ENCODE measurements at places on chromosomes 7 and 10.

DNA sequence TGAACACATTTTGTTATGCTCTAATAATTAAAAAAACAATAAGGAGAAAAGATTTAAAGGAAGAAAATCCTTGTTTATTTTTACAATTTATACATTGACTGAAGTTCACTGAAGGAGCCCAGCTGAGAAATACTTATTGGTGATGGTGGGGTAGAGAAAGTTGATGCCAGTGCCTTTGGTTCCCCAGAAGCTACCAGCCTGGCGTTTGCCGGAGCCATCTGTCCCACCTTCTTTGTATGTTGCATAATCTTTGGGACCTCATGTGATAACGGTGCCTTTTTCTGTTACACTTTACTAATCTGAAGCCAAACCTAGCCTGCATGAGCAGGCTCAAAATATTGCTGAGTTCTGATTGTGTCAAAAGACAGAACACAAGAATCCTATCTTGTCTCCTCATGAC lies 22.7 kb downstream of the ZNF365 start:
- DNase-seq, result no peak

- no peak for DNase-seq
Measured at GRCh38 chr7:46513447-46513848, 592.4 kb upstream of the IGFBP3 start.

GRCh38 chr7:155420116-155420515 lies 37.8 kb upstream of the EN2 start:
- no peak for DNase-seq

DNA sequence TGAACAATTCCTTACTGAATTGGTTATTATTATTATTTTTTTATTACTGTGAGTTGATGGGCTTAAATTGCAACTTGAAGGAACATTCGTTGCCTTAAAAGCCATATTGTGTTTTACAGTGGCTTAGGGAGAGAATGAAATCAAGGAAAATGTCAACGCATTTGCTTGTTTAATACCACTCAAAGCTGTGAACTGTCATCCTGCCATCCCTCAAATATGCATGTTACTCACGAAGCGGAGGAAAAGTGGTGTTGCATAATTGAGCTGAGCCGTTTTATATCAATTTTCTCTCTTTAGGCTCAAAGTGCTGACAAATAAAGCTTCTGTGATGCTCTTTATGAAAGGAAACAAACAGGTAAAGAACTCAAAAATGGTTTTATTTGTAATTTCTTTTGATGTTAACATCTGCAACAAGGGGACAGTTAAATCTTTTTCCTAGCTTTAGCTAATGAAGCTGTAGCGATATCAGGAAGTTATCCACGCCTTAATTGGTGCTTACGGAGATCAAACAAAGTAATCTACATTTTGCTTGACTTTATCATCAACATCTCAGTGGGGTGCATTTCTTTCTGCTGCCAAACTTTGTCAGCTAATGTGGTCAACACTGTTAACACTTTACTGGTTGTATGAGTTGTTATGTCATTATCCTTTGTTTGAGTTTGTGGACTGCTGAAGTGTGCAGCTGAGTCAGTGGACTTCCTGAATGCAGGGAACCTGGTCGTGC lies 33.1 kb downstream of the GLRX3 start:
- DNase-seq, result no peak

DNA sequence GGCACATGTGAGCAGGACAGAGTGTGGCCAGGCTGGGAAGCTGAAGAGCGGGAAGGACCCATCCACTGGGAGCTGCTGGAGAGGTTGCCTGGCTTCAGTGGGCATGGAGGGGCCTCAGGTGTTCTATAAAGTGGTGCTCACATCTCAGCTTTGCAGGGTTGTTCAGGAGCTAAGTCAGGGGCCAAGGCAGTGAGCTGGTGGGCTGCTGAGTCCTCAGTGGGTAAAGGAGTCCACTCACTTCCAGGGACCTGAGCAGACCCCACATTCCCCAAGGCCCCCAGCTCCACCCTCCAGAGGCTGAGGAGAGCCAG lies 28.8 kb upstream of the C10orf53 start:
- DNase-seq, result no peak

- DNase-seq, result no peak
Measured at GRCh38 chr10:97003151-97003803, 171.2 kb downstream of the LCOR start.

- no peak for DNase-seq
Measured at GRCh38 chr10:3961082-3961481, 176.1 kb upstream of the KLF6 start.

DNA sequence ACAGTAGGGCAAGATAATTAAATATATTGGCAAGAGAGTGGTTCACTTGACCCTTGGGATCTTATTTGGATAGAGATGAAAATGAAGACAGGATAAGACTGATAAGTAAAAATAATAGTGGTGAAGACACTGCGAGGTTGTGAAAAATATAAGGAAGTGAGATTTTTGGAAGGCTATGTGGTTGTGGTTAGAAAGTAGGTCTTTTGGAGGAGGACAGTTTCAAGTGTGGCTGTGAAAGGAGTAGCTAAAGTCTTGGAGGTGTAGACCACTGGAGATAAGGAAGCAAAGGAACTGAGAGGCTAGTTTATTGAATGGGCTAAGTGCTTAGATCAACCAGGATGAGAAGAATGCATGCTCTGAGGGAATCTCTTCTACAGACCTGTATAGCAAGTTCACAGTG lies 11.2 kb downstream of the MIOS start:
- no peak for DNase-seq

DNA sequence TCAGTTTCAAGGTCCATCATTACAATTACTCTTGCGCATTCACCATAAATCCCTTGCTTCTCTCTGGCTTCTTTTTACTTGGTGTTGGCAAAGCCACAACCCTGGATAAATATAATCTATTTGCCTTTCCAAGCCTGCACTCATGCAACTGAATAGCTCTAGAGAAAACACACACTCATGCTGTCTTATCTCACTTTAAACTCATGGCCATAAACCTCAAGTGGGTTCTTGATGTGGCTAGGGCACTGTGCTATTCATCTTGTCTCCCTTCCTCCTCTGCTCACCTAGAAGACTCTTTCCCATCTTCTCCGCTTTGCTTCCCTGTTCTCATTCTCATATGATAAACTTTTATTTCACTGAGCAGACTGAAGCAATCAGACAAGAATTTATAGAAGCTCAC lies 165.4 kb upstream of the MTPN start:
- DNase-seq, result no peak

GRCh38 chr7:131538071-131538812 lies 18.2 kb downstream of the PODXL start:
- no peak for DNase-seq

DNA sequence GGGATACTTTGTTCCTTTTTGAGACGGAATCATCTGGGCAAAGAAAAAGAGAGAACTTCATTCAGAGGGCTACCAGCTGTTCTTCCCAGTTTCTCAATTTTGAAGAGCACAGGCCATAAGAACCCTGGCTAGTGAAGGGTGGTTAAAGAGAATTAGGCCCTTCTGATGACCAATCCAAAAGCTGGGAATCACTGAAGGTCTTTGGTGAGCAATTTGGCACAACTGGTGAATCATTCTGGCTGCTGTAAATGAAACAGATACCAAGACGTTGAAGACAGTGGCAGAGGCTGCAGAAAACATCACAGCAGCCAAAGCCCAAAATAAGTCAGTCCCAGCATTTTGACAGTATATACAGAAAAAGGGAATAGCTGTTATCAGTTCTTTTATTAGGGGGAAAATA lies 5.1 kb downstream of the RAPGEF5 start:
- DNase-seq, result no peak

GRCh38 chr10:75632805-75633462 lies 201.5 kb downstream of the LRMDA start:
- DNase-seq, result no peak

- no peak for DNase-seq
Measured at GRCh38 chr10:103651783-103652476, 158.4 kb downstream of the NEURL1 start.

DNA sequence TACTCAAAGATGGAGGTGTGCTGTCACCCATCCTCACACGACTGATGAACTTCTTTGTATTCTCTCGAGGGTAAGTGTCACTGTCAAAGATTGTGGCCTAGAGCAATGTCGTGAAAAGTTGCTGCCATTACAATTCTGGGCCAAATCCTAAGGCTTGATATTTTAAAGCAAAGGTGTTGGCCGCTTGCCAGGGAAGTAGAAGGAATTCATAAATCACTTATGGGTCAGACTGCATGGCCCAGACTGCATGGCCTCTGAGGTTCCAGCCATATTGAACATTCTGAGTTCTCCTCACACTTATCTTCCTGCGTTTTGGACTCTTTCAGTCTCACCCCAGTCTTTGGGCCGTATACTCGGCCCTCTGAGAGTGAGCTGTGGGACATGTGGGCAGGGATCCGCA lies 8.6 kb downstream of the MEST start:
- DNase-seq, result no peak

GRCh38 chr10:8071006-8071405 lies 16.5 kb downstream of the GATA3 start:
- DNase-seq, result no peak

DNA sequence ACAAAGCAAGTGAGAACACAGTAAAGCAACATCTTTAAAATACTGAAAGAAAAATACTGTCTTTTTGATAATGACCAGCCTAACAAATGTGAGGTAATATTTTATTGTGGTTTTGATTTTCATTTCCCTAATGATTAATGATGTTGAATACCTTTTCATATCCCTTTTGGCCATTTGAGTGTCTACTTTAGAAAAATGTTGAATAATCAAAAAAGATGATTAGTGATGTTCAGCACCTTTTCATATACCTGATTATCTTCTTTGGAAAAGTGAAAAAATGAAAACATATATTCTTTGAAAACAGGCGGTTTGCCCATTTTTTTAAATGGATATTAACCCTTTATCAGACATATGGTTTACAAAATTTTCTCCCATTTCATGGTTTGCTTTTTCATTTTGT lies 32.2 kb upstream of the EPHB6 start:
- no peak for DNase-seq

GRCh38 chr7:146479040-146479439 lies 362.4 kb downstream of the CNTNAP2 start:
- no peak for DNase-seq

GRCh38 chr10:101227429-101228152 lies 1.7 kb downstream of the LBX1 start:
- no peak for DNase-seq

DNA sequence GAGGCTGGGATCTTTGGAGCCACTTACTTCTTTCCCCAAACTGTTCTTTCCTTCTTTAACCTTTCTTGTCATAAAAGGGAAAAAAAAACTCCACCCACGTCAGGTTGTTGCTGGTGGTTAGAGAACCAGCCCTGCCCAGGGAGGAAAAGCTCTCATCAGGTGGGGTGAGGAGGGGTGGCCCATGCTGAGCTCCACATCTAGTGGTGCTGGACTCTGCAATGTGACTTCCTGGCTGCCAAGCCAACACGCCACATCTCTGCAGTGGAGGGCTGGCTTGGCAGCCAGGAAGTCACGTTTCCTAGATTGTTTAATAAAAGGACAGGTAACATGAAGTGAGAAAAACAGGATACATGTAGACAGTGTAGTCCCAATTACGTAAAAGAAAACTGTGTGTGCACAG lies 37.4 kb downstream of the WIPF3 start:
- DNase-seq, result no peak

GRCh38 chr10:26697922-26698608 lies 564 bp downstream of the PDSS1 start:
- no peak for DNase-seq

DNA sequence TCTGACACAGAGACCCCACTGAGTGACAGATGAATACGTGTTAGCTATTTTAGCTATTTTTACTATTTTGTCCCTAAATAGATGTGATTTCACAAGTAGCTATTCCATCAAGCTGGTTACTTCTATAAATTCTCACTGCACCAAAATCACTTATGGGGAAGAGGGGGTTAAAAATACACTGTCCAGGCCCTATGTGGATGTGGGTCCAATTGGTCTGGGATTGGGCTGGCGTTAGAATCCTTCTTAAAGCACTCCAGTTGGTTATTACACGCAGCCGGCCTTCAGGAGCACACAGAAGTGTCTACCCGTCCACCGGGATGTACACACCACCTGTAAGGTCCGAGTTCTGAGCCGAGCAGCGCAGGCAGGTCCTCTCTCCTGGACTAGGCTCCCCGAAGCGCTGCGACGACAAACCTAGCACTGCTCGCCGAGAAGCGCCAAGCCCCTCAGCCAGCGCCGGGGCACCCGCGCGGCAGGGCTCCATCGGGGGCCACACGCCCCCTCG lies 222.3 kb upstream of the MKLN1 start:
- peak; percentile 69 for DNase-seq

- no peak for DNase-seq
Measured at GRCh38 chr7:12766416-12766815, 79.0 kb downstream of the ARL4A start.

GRCh38 chr10:98303569-98303968 lies 35.6 kb upstream of the LOXL4 start:
- DNase-seq, result no peak

DNA sequence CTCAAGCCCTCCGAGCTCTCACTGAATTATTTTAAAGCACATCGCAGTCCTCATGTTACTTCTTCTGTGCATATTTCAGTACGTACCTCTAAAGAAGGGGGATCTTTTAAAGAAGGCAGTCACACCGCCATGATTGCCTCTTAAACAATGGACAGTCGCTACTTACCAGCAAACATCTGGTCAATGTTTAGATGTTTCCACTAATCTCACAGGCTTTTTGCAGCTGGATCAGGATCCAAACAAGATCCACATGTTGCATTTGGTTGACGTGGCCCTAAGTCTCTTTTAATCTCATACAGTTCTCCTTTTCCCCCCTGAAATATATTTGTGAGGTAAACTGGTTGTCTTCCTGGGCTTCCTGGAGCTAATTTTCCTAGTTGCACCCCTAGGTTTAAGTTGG lies 50.0 kb downstream of the PRF1 start:
- no peak for DNase-seq

- DNase-seq, result no peak
Measured at GRCh38 chr10:110011681-110012080, 3.9 kb downstream of the ADD3 start.

DNA sequence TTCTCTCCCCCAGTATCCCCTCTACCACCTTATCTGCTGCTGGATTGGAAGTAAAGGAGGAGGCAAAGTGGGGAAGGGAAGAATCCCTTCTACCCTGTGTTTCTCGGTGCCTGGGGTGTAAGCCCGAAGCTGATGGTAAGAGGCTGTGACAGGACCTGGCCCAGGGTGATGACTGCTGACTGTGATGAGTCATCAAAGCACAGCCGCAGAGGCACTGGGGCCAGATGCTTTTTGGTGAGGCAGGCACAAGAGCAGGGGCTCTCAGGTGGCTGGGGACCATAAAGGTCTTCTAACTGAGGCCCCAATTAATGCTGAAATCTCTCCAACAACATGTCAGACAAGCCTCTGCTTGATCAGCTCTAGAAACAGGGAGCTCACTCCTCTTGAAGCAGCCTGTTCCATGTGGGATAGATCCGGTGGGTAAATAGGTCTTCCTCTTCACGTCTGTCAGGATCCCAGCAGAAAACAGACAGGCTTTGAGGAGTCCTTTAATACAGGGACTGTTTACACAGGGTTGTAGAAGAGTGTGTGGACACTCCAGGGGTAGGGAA lies 86.1 kb upstream of the PCBD1 start:
- no peak for DNase-seq

DNA sequence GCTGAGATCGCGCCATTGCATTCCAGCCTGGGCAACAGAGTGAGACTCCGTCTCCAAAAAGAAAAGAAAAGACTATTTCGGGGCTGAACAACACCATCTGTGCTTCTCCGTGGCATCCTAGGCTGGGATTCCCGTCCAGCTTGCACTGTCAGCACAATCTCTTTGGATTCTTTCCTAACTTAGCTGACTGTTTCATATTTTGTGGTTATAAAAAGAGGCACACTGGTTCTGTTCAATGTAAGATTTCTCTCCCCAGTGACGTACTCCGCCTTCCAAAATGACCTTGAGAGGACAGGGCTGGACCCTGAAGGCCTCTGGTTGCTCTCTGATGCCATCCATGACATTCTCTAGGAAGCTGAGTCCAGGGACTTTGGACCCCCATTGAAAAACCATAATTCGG lies 8.8 kb downstream of the ZNHIT1 start:
- no peak for DNase-seq
